ENCODE measurements at places on chromosomes 13 and 19.

GRCh38 chr19:35883882-35884281, 15.5 kb downstream of the APLP1 start:
- no peak for DNase-seq

GRCh38 chr13:78129359-78129758, 210.7 kb upstream of the EDNRB start:
- DNase-seq: no peak

DNA sequence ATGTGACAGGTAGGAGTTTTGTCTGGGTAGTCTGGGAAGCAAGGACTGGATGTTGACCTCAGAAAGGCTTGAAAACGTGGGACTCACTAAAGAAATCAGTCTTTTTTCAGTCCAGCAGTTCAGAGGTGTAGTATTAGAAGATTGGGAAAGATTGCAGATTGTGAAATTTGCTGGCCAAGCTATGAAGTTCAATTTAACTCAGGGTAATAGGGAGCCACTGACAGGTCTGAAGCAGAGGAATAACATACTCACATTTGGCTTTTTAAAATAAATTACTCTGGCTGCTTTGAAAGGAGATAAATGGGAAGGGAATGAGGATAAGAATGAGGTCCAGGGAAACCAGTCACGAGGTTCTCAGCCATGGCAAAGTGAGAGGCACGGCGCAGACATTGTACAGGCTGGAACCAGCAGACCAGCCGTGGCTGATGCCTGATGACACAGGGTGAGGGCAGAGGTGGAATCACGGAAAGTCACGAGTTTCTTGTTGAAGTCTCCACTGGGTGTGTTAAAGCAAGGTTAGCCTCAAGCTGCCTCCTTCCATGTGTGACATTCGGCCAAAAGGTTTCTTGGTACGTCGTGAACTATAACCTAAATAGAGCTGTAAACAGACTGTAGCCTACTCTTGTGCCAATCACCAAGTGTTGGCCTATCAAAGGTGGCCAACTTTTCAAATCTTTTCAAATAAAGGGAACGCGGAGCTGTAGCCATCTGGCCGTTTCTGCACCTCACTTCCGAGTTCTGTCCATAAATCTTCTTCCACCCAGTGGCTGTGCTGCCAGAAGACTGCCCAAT, 377.6 kb downstream of the IRS2 start:
- DNase-seq: no peak

- DNase-seq: no peak
These were observed 1082.9 kb downstream of the UQCRFS1 start for GRCh38 chr19:28130066-28130511.

GRCh38 chr19:47267350-47267759, 7.3 kb upstream of the INAFM1 start:
- DNase-seq: no peak

Measured in stimulated activated CD4-positive, alpha-beta T cell treated with anti-CD3 and anti-CD28 coated beads, Interleukin-2, amount 100 ng/mL, for 4 hours (primary cell).